ENCODE measurements at places on chromosomes 4 and X. TPM values are rescaled to one million over a fixed set of nuclear protein-coding genes. Genes with fewer than 3 reads are reported as not detected.
A peak's percentile ranks its signal among the peaks of the same experiment; 100 is the strongest.

SLC6A8 gene
- polyA plus RNA-seq = 22.8 TPM

DNA sequence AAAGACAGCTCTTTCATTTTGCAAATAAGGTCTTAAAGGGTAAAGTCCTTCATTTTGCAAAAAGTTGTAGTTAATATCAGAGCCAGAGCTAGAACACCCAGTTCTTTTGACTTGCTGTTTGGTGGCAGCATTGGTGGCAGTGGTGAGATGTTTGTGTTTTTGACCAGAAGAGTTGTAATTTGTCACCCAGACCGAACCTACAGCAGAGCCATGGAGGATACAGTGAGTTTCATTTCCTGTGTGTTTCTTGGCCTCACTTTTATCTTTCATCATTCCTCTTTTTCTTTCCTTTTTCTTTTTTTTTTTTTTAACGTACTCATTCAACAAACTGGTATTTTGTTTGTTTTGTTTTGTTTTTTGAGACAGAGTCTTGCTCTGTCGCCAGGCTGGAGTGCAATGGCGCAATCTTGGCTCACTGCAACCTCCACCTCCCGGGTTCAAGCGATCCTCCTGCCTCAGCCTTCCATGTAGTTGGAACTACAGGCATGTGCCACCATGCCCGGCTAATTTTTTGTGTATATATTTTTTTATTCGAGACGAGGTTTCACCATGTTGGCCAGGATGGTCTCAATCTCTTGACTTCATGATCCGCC is 116.4 kb downstream of the AFF1 start:
- peak; percentile 66 for DNase-seq

DNA sequence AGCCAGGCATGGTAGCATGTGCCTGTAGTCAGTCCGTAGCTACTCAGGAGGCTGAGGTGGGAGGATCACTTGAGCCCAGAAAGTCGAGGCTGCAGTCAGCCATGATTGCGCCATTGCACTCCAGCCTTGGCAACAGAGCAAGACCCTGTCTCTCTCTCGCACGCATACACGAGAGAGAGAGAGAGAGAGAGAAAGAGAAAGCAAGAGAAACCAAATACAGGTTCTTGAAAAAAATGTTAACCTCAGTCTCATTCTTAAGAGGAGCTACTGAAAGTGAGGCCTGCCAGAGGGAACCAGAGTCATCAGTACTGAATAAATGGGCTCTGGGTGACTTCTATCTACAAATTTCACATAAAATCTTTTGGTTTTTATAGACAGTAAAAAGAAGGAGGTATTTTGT is 42.9 kb downstream of the KIAA0232 start:
- no peak for DNase-seq

C4orf36 gene
- not detected for polyA plus RNA-seq

DNA sequence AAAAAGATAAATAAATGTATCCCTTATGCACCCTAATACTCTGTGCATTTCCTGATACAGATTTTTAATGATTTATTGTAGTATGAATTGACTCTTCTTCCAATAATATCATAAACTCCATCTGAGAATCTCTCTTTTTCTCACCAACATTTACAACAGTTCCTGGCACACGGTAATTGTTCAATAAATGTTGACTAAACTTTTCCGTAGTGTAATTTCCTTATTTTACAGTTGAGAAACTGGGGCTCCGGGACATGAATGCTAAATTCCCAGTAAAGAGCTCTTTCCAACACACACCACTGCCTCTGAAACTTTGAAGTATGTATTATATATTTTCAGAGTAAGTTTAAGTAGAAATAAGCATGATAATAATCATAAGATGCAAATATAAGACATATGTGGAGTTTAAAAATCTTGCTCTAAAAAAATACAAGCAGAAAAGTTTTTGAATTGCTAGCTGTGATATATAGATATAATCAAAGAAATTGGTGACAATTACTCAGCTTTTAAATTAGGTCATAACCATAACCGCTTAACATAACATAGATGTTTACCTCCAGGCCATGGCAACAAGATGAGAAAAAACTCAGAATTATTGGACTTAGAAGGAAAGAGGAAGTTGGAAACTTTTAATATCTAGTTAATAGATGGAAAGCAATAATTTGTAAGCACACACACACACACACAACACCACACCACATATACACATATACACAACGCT is 28.2 kb upstream of the ANTXR2 start:
- DNase-seq = peak; percentile 56

- no peak for DNase-seq
These were observed 114.7 kb upstream of the ARMCX2 start for GRCh38 chrX:101774340-101774739.

- no peak for DNase-seq
These were observed 2.4 kb upstream of the SNX12 start for GRCh38 chrX:71070531-71070930.

DNA sequence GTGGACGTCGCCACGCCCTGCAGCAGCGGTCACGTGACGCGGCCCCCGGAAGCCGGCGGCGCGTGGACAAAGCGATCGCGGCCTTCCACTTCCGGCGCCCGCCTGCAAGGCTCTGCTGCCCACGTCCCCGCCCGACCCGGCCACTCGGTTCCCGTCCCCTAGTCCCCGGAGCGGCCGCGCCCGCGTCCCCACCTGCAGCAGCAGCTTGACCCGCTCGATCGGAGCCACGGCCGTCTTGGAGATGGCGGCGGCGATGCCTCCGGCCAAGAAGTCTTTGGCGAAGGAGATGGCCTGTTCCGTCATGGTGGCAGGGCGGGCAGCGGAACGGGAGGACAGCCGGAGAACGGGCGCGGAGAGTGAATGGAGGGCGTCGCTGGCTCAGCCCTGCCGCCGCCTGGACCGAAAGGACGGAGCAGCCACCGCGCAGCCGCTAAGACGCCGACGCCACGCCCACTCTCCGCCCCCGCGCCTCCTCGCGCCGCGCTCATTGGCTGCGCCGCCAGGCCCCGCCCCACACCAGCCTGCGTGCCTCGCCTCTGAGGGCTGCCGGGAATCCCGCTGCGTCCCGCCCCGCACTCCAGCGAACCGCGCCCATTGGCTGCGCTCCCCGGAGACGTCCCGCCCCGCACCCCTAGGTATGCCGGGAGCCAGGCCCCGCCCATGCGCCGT is at the start of gene SLC25A6:
Gene SLC25A6 (minus strand): TSS at position 407 of the 669 bp plus-strand sequence. CDS start 104 bp downstream, at position 303.
- peak; percentile 99 for DNase-seq

ARX gene
- not detected for polyA plus RNA-seq

DNA sequence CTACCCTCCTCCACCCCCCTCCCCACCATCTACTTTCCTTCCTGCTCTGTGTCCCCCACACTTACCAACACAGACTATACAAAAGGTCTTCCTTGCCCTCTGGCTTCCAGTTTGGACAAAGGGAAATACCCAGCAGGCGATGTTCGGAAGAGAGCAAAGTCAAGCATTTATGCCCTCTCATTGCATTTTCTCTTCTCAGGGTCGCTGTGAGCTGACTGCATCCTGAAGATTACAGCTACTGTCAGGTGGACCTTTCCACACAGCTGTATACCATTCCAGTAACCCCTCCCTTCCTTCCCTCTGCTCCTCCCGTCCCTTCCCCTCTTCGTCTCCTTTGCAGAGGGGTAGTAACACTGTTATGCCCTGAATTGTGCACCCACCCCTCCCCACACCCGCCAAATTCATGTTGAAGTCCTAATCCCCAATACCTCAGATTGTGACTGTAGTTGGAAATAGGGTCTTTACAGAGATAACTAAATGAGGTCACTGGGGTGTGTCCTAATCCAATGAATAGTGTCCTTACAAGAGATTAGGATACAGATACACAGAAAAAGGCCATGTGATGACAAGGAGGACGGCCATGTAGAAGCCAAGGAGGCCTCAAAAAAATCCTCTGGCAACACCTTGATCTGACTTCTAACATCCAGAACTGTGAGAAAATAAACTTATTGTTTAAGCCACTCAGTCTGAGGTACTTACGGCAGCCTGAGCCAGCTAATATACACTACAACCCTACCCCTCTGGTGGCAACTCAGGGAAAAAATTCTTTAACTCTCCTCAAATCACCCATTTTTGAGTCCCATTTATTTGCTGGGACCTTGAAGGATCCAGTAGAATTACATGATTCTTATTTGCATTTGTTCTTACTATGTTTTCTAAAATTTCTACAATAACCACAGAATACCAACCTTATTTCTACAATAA is 11.7 kb downstream of the MORF4L2 start:
- no peak for DNase-seq

DNA sequence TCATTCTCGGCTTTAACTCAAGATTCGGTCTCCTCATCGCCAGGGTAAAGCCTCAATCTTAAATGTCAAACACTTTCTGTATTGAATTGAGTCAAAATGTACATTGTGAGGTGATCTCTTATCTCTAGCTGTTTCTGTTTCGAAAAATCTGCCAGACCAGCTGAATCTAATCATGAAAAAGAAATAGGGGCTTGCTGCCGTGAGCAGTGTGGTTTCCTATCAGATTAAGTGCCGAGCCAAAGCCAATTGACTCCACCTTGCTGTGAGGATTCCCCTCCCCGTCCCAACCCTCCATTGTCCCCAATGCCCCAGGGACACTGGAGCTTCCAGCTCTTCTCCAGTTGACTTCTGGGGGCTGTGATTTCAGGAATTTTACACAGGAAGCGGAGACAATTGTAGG is 12.5 kb upstream of the CRLF2 start:
- DNase-seq = no peak

TCEAL2 gene
- polyA plus RNA-seq = not detected

DNA sequence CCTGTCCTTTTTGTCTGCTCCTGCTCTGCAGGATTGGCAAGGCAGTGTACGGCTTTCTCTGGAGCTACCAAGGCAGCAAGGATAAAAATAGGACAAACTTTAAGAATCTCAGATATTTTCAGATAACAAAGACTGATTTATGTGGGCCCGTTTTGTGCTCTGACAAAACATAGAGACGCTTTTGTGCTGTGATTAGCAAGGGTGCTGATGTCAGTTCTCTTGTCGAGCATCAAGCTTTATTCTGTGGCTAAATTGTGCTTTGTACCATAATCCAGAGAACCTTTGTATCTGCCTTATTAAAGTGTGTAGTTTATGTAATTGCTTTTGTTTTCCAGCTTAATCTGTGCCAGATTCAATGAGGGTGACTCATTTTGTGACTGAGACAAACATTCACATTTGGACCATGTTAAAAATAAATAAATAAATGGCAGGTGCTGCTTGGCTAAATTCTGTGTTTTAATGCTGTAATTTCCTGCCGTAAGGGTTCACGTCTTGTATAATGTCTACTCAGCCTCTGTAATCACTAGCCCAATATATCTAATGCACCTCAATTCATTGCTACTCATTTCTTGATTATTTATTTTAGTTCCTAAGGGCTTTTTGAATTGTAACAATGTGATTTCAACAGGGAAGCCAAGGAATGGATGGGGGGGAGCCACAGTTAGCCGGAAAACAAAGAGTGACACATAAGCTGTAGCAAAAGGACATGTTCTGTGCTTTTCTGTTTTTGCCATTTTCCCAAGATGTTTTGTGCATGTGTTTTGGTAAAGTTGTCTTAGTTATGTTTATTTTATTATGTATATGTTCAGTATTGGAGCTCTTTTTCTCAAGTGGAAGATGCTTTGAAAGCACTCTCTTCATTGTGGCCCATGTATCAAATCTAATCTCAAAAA is 75.1 kb downstream of the GAB1 start:
- peak; percentile 94 for DNase-seq

- no peak for DNase-seq
These were observed 200.2 kb downstream of the HS3ST1 start for GRCh38 chr4:11228530-11228929.

Measured in endothelial cell of umbilical vein (primary cell).